Peyer's patch (tissue), 4 donors: ENCODE measurements at places on chromosomes 5 and 9. TPM values are rescaled to one million over a fixed set of nuclear protein-coding genes. Genes with fewer than 3 reads are reported as not detected.

Gene MARCOL
- total RNA-seq: not detected

Gene RARS1
- 105 TPM for total RNA-seq

Gene IL31RA
- not detected for total RNA-seq

Gene ZDHHC21
- 52.5 TPM for total RNA-seq

GRCh38 chr9:97857606-97858392 is 4.8 kb downstream of the FOXE1 start:
- H3K27me3 ChIP-seq: no peaks in the 10 kb centered on the region
- peaks cover 25% of the 10 kb centered on the region for H3K4me1 ChIP-seq
- no peak for DNase-seq
- H3K27ac ChIP-seq: no peak overlapping the region
- no peaks in the 10 kb centered on the region for H3K36me3 ChIP-seq

DNA sequence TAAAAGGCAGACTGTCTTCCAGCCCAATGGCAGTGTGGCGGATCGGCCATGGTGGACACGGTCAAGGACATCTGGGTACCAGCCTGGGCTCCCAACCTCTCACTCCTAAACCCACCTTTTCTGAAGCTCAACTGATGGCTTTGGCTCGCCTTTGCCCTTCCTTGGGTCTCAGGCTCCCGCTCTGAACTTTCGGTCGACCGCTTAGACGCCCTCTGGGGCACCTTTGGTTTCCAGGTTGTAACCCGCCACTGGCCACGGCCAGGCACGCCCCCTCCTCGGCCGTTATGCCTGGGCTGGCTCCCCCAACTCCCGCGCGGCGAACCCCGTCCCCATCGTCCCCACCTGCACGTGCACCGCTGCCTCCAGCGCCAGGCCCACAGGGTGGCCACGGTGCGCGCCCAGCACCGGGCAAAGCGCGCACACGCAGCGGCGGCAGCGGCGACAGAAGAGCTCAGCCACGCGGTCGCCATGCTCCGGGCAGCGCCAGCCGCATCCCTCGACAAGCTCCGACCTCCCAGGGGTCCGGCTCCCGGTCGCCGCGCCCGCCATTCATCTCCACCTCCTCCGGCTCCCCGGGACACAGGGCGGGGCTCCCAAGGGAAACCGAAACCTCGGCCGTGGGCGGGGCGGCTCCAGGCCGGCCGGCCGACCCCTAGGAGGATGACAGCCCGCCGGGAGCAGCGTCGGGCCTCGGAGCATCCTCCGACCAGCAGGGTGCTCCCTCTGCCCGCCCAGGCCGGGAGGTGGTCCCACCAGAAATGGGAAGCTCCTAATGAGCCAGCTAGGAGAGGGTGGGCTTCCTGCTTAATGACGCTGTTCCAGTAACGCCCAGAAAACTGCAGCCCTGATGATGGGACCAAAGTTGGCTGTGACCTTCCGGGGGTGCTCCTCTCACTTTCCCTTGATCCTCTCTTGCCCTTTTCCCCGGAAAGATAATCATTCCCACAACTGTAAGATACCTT is at the start of gene TRIM14:
Gene TRIM14, minus strand, starts transcription at position 583 of the 962 bp plus-strand sequence. Its CDS starts 34 bp downstream, at position 549.
- H3K27ac ChIP-seq: peak within 1 kb of the TSS; percentile 97
- peaks cover 3% of the 10 kb centered on the region for H3K36me3 ChIP-seq
- peak; percentile 89 for DNase-seq
- peaks cover 14% of the 10 kb centered on the region for H3K4me1 ChIP-seq
- no peaks in the 10 kb centered on the region for H3K27me3 ChIP-seq

DNA sequence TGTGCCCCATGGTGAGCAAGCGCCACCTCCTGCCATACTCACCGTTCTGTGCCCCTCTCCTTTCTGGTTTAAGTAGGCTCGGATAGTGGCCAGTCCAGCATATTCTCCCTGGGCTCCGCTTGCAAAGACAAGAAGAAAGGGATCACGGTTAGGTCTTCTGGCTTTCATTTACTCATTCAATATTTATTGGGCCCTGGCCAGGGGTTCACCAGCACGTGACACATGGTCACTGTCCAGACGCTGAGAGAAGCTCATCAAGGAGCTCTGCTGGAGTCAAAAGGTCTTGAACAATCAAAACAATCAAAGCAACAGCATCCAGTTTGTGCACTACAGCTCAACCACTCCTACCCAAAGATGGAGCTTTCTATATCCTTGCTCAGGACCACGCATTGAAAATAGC is 80.2 kb downstream of the GLDC start:
- H3K27me3 ChIP-seq: no peaks in the 10 kb centered on the region
- H3K36me3 ChIP-seq: no peaks in the 10 kb centered on the region
- no peak overlapping the region for H3K27ac ChIP-seq
- H3K4me3 ChIP-seq: no peak overlapping the region
- DNase-seq: no peak
- H3K4me1 ChIP-seq: no peaks in the 10 kb centered on the region

GRCh38 chr5:154242964-154243376 is 52.4 kb downstream of the GALNT10 start:
- no peak overlapping the region for H3K27ac ChIP-seq
- DNase-seq: no peak

- no peak overlapping the region for H3K27ac ChIP-seq
- H3K4me1 ChIP-seq: no peaks in the 10 kb centered on the region
- no peaks in the 10 kb centered on the region for H3K27me3 ChIP-seq
- H3K36me3 ChIP-seq: no peaks in the 10 kb centered on the region
Measured at GRCh38 chr5:146643776-146644175, 127.8 kb upstream of the GPR151 start.

- no peak overlapping the region for H3K4me3 ChIP-seq
- H3K27me3 ChIP-seq: no peaks in the 10 kb centered on the region
- H3K27ac ChIP-seq: no peak overlapping the region
- no peaks in the 10 kb centered on the region for H3K36me3 ChIP-seq
Measured at GRCh38 chr5:82275216-82275664, 2.9 kb downstream of the RPS23 start.

DNA sequence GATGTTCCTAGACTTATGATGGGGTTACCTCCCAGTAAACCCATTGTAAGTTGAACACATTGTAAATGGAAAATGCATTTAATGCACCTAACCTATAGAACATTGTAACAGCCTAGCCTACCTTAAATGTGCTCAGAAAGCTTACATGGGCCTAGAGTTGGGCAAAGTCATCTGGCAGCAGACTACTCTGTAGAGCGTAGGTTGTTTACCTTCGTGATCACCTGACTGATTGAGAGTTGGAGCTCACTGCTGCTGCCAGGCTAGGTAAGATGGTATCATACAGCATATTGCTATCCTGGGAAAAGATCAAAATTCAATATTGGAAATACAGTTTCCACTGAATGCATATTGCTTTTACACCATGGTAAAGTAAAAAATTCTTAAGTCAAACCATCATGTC is 95.4 kb downstream of the HTR4 start:
- no peak overlapping the region for H3K27ac ChIP-seq
- no peaks in the 10 kb centered on the region for H3K4me1 ChIP-seq
- DNase-seq: no peak
- no peak overlapping the region for H3K4me3 ChIP-seq
- H3K27me3 ChIP-seq: no peaks in the 10 kb centered on the region

GRCh38 chr5:65868509-65868908 is 57.9 kb upstream of the ERBIN start:
- H3K27me3 ChIP-seq: no peaks in the 10 kb centered on the region
- no peak overlapping the region for H3K4me3 ChIP-seq
- no peak overlapping the region for H3K27ac ChIP-seq

DNA sequence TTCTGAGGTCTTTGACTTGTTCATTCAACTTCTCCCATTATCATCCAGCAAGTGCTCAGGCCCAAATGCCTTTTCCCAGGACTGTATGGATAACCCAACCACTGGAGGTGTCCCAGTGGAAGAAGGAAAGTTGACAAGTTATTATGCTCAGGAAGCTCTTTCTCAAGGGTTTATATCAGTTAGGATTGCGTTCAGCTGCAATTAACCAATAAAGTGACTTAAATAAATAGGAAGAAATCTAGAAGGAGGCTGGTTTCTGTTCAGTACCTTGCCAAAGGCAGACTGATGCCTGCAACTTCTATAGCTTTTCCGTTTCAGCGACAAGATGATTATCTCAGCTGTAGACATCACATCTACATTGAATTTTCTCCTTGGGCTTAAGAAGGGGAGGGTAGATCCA is 52.1 kb downstream of the ENC1 start:
- H3K27ac ChIP-seq: no peak overlapping the region
- H3K4me3 ChIP-seq: no peak overlapping the region

DNA sequence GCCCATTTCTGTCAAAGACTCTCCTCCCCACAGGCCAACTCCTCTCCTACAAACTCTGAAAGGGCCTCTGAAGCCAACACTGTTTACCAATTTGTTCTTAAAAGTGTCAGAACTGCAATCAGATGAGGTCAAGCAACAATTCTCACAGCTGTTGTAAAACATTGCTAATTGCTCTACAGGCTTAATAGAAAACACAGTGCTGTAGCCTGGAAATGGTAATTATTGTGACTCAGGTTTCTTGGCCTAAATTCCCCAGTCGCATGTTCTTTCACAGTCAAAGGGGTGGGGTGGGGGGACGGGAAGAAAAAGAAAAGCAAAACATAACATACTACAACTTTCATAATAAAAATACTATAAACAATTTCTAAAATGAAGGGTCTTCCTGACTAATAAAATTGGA is 343.2 kb downstream of the DMAC1 start:
- H3K4me1 ChIP-seq: peaks cover 4% of the 10 kb centered on the region
- H3K27me3 ChIP-seq: no peaks in the 10 kb centered on the region
- H3K4me3 ChIP-seq: no peak overlapping the region

DNA sequence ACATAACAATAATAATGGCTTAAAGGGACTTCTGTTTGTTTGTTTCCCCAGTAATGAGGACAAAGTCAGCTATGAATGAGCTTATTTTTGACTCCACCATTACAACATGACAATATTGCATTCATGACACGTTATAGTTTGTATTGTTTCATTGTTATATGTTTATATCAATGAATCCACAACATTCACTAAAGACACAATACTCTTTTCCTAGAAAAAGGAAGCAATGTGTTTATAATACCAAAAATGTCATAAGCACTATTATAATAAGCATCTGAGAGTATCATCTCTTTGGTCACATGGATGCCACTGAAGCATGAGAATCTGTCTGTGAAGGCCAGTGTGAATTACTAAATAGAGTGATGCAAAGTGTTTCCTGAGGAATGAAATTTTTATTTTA is 1026.9 kb upstream of the C9orf72 start:
- no peak overlapping the region for H3K27ac ChIP-seq
- H3K4me1 ChIP-seq: no peaks in the 10 kb centered on the region
- no peak overlapping the region for H3K4me3 ChIP-seq
- no peak for DNase-seq
- no peaks in the 10 kb centered on the region for H3K27me3 ChIP-seq
- no peaks in the 10 kb centered on the region for H3K36me3 ChIP-seq

DNA sequence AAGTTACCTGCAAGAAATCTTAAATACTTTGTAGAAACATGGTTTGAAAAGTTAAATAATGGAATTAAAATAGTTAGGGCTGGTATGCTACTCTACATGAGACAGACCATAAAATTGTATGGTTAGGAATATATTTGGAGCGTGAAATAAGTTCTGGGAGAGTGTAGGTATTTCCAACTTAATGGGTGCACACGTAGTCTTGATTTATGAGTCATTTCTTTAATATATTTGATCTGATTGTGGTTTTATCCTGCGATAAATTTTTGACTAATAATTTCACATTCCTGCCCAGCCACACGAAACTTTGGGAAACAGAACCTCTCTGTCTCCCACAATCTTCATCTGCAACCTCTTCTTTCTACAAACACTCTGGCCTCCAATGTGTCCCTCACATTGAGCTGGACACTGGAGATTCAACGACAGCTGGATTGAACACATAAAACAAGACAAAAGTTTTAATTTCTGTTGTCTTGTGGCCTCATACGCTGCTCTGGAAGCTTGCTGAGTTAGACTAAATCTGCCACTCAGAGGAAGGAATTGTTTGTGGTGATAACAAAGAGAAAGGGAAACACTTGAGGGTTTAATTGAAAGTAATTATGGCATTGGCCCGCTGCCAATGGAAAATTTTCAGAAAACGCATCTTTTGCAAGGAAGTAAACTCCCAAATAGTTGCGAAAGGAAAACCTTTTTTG is 201.8 kb upstream of the ZNF608 start:
- no peak overlapping the region for H3K27ac ChIP-seq
- H3K4me1 ChIP-seq: no peaks in the 10 kb centered on the region
- H3K4me3 ChIP-seq: no peak overlapping the region
- H3K27me3 ChIP-seq: no peaks in the 10 kb centered on the region
- DNase-seq: no peak

GRCh38 chr5:14054965-14055963 is 87.9 kb upstream of the TRIO start:
- DNase-seq: no peak
- H3K4me1 ChIP-seq: no peaks in the 10 kb centered on the region
- no peak overlapping the region for H3K27ac ChIP-seq
- no peaks in the 10 kb centered on the region for H3K27me3 ChIP-seq
- no peaks in the 10 kb centered on the region for H3K36me3 ChIP-seq

DNA sequence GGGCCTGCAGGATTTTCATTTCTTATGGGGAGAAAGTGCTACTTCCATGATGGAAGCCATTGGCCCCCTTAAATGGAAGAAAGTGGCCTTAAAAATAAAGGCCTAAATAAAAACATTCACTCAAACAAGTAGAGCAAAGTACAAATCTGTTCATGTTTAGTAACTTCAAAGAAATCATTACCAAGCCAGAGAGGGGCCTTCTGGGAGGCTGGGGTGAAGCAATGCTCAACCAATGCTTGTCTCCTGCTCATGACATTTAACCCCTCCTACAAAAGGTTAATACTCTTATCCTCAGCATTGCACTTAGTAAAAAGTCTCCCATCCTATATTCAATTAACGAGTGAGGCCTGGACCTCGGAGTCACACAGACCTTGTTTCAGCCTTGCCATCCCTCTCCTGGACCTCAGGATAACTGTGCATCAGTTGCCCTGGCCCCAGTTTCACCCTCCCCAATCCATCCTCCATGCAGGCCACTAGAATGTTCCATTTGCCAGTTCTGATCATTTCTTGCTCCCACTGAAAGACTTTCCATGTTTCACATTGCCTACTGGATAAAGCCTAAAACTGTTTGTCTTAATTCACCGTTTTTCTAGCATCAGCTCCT is 36.9 kb upstream of the ALDH1B1 start:
- no peaks in the 10 kb centered on the region for H3K36me3 ChIP-seq
- H3K27me3 ChIP-seq: no peaks in the 10 kb centered on the region
- DNase-seq: no peak
- H3K27ac ChIP-seq: no peak overlapping the region

- H3K27me3 ChIP-seq: no peaks in the 10 kb centered on the region
- no peak overlapping the region for H3K4me3 ChIP-seq
- no peak for DNase-seq
- H3K36me3 ChIP-seq: no peaks in the 10 kb centered on the region
- H3K27ac ChIP-seq: no peak overlapping the region
Measured at GRCh38 chr5:123170061-123170460, 81.0 kb downstream of the PRDM6 start.

DNA sequence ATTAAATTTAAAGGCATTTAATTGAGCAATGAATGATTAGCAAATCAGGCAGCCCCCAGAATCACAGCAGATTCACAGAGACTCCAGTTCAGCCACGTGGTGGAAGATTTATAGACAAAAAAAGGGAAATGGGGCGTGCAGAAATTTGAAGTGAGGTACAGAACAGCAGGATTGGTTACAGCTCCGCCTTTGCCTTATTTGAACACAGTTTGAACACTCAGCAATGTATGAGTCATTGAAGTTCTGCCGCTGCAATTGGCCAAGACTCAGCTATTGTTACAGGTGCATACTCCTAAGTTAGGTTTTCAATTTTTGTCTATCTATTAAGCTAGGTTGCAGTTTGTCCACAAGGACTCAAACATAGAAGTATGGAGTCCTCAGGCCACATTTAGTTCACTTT is 157.7 kb upstream of the SLC12A2 start:
- no peaks in the 10 kb centered on the region for H3K27me3 ChIP-seq
- no peak overlapping the region for H3K4me3 ChIP-seq
- H3K36me3 ChIP-seq: no peaks in the 10 kb centered on the region
- H3K4me1 ChIP-seq: no peaks in the 10 kb centered on the region
- no peak overlapping the region for H3K27ac ChIP-seq
- DNase-seq: no peak
